ENCODE measurements at places on chromosomes 11 and 22. TPM values are rescaled to one million over a fixed set of nuclear protein-coding genes. Genes with fewer than 3 reads are reported as not detected.

Gene RPL3
- total RNA-seq, result 4,709 TPM

DNA sequence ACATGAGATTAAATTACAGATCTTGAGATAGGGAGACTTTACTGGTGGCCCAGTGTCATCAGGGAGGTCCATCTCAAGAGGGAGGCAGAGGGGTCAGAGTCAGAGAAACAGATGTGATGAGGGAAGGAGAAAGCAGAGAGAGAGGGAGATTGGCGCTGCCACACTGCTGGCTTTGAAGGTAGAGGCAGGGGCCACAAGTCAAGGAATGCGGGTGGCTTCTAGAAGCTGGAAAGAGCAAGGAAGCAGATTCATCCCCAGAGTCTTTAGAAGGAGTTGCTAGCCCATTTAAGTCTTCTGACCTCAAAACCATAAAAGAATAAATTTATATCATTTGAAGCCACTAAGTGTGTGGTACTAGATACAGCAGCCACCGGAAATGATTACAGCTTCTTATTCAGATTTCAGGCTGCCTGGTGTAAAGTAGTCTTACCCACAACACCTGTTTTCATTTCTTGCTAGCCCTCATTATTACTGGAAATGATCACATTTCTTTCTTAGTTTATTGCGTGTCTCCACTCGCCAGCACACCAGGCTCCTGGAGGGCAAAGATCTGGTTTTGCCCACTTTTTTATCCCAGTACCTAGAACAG, 12.6 kb upstream of the SERPINH1 start:
- no peaks in the 10 kb centered on the region for H3K36me3 ChIP-seq
- H3K4me1 ChIP-seq, result peaks cover 18% of the 10 kb centered on the region
- no peak overlapping the region for H3K27ac ChIP-seq
- no peaks in the 10 kb centered on the region for H3K27me3 ChIP-seq

DNA sequence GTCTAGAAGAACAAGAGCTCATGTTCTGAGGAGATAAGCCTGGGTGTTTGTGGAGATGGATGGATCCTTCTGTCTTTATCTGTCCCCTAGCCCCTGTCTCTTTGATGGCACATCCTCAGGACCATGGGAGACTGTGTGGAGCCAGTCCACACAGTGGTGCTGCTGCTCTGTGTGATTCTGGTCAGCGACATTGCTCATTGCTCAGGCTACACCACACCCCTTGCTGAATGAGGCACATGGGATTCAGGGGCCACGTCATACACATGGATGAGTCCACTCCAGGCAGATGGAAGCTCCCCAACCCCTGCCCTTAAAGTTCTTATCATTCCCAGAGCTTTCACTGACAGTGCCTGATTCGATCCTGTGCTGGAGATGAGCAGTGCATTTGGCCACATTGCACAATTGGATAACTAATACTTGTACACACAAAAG, 222.2 kb downstream of the NAV2 start:
- H3K4me3 ChIP-seq, result no peak overlapping the region
- H3K27ac ChIP-seq, result peak overlapping the region; percentile 33
- no peak for DNase-seq

Gene FAM227A
- 32.7 TPM for total RNA-seq

GRCh38 chr11:77142091-77142975, 14.3 kb downstream of the MYO7A start:
- no peaks in the 10 kb centered on the region for H3K36me3 ChIP-seq
- no peak overlapping the region for H3K4me3 ChIP-seq
- H3K27me3 ChIP-seq, result peaks cover 2% of the 10 kb centered on the region
- no peak overlapping the region for H3K27ac ChIP-seq
- peaks cover 17% of the 10 kb centered on the region for H3K4me1 ChIP-seq
- no peak for DNase-seq

Gene OR6A2
- total RNA-seq, result 0.50 TPM

DNA sequence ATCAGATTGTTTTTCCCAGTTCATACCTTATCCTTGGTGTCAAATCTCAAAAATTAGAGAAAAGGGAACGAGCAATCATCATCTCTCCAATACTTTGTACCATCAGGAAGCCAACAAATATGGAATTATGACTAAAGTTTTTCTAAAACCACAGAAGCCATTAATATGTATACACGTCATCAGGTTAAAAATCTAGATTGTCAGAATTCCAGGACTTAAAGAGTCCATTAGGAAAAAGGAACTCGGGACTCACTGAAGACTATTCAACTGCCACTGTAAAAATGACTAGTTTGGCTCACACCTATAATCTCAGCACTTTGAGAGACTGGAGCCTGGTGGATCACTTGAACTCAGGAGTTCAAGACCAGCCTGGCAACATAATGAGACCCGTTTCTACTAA, 344.4 kb upstream of the LRRC4C start:
- peaks cover 7% of the 10 kb centered on the region for H3K4me1 ChIP-seq
- H3K27me3 ChIP-seq, result no peaks in the 10 kb centered on the region
- no peak overlapping the region for H3K4me3 ChIP-seq
- no peak overlapping the region for H3K27ac ChIP-seq

Gene ELMOD1
- total RNA-seq, result not detected

- no peaks in the 10 kb centered on the region for H3K27me3 ChIP-seq
- H3K36me3 ChIP-seq, result no peaks in the 10 kb centered on the region
Measured at GRCh38 chr11:1224111-1224490, 1.2 kb downstream of the MUC5B start.

DNA sequence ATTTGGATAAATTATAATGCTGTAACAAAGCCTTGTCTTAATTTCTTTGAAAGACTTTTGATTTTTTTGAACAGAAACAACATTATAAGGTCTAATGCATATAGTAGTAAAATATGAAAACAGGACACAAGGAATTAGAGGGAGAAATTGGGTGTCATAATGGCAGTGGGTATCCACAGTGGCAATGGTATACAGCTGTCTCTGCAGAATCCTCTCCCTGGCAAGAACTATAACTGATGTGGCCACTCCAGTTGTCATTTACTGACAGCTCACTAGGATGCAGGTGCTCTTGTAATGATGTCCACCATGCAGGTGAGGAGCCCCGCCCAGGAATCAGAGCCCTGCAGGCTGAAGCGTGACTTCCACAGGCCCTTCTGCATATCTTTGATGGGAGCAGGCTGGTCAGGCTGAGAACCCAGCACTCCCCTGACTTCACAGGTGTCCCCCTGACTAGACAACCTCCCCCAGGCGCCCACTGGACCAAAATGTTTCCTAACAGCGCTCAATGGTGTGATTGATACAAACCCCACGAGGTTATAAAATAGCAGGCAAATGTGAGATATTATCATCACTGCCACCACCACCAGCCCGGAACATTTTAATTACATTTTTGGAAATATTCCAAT, 32.8 kb upstream of the SERPIND1 start:
- H3K27me3 ChIP-seq, result no peaks in the 10 kb centered on the region
- peaks cover 11% of the 10 kb centered on the region for H3K36me3 ChIP-seq
- no peak overlapping the region for H3K27ac ChIP-seq
- no peak overlapping the region for H3K4me3 ChIP-seq
- DNase-seq, result no peak

- H3K36me3 ChIP-seq, result no peaks in the 10 kb centered on the region
- peaks cover 17% of the 10 kb centered on the region for H3K27me3 ChIP-seq
- no peak overlapping the region for H3K27ac ChIP-seq
- H3K4me1 ChIP-seq, result peaks cover 21% of the 10 kb centered on the region
- H3K4me3 ChIP-seq, result peak overlapping the region; percentile 95
- DNase-seq, result no peak
Measured at GRCh38 chr22:38753948-38754750, 1.6 kb downstream of the SUN2 start.

- no peaks in the 10 kb centered on the region for H3K27me3 ChIP-seq
- H3K4me1 ChIP-seq, result no peaks in the 10 kb centered on the region
- no peak for DNase-seq
- H3K27ac ChIP-seq, result no peak overlapping the region
Measured at GRCh38 chr22:35442471-35442870, 42.5 kb downstream of the MCM5 start.

DNA sequence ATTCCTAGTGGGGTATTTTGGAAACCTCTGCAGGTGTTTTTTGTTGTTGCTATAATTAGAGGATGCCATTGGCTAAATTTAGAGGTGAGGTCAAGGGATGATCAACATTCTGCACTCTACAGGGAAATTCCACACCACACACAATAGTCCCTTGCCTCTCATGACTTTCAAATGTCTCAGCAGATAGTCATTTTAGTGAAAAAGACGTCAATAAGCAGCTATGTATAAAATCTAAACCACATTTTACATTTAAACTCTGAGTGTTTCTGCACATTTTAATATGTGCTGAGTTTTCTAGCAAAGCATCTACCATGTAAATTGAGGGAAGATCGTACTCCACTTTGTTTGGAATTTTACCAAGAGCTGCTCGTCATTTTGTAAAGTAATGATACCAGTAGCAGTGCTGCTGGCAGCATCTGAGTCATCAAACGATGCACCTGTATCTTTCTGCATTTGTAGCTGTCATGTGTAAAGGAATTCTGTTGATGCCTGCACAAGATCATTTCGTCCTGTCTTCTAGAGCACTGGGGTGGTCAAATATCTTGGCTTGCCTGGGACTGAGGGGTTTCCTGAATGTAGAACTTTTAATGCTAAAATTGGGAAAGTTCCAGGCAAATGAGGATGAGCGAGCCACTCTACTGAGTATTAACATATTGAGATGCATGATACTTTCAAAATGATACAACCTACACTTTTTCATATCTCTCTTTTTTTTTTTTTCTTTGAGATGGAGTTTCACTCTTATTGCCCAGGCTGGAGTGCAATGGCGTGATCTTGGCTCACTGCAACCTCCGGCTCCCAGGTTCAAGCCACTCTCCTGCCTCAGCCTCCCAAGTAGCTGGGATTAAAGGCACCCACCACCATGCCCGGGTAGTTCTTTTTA, 414.5 kb upstream of the SYN3 start:
- H3K4me1 ChIP-seq, result peaks cover 24% of the 10 kb centered on the region
- no peak overlapping the region for H3K4me3 ChIP-seq
- H3K27me3 ChIP-seq, result no peaks in the 10 kb centered on the region
- H3K36me3 ChIP-seq, result no peaks in the 10 kb centered on the region
- DNase-seq, result no peak

Data from neural progenitor cell (in vitro differentiated cells).